ENCODE measurements at places on chromosomes 6 and 20. TPM values are rescaled to one million over a fixed set of nuclear protein-coding genes. Genes with fewer than 3 reads are reported as not detected.

DNA sequence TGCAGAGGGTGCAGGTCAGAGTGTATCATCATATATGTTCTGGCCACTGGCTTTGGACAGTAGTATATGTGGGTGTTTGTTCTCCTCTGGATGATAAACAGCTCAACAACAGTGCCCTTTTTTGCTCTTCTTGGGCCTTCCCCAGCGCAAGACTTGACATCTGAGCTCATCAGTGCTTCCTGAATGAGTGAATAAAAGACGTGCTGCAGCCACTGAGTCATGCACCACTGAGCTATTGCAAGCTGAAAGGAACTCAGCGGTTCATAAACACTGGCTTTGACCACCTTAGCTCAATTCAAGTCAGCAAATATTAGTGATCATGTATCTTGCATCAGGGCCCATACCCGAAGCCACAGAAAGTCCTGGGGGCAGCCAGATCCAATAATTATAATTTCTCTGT lies 105.3 kb upstream of the KCNG1 start:
- DNase-seq: no peak

DNA sequence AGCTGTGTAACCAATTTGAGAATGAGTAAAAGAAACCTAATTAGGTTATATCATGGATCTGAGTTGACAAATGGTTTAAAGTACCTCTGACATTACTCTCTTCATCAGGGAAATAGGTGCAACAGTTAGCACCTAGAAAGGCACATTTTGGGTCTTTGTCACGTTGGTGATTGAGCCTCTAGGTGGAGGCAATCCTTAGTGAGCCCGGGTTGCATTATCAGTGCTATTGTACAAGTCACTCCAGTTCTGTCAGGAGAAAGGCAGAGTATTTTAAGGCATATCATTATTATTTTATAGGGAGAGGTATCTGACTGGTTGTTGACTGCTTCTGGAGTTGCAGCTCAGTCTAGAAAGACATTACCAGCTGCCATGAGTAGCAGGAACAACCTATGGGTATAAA lies 54.9 kb downstream of the TRIM27 start:
- no peak for DNase-seq

DNA sequence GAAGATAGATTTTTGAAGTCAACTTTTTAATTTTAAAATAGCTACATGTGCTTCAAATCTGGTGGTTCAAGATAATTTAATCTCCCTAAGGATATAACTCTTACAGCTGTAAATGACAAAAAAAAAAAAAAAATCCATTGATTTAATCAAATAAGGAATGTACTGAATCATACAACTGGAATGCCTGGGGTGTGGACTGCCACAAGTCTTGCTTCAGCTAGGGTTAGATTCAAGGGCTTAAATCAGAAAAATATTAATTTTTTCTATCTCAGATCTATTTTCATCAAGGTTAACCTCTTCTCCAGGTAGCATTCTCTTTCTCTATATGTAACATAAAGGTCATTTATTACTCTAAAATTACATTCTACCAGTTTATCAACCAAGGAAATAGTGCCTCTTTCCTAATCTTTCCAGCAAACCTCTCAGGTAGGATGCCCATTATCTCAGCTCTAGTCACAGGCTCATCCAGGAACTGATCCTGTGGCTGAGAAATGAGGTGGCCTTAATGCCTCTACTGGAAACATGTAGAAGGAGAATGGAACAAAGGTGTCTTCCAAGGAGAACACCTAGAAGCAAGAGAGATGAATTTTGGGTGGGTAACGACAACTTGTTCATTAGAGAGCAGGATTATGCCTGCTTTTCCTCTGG lies 466.9 kb downstream of the CBLN4 start:
- no peak for DNase-seq

GRCh38 chr6:72640615-72640930 lies 18.7 kb downstream of the KCNQ5 start:
- DNase-seq: no peak

- DNase-seq: no peak
Measured at GRCh38 chr20:9761476-9761875, 77.4 kb downstream of the PAK5 start.

DNA sequence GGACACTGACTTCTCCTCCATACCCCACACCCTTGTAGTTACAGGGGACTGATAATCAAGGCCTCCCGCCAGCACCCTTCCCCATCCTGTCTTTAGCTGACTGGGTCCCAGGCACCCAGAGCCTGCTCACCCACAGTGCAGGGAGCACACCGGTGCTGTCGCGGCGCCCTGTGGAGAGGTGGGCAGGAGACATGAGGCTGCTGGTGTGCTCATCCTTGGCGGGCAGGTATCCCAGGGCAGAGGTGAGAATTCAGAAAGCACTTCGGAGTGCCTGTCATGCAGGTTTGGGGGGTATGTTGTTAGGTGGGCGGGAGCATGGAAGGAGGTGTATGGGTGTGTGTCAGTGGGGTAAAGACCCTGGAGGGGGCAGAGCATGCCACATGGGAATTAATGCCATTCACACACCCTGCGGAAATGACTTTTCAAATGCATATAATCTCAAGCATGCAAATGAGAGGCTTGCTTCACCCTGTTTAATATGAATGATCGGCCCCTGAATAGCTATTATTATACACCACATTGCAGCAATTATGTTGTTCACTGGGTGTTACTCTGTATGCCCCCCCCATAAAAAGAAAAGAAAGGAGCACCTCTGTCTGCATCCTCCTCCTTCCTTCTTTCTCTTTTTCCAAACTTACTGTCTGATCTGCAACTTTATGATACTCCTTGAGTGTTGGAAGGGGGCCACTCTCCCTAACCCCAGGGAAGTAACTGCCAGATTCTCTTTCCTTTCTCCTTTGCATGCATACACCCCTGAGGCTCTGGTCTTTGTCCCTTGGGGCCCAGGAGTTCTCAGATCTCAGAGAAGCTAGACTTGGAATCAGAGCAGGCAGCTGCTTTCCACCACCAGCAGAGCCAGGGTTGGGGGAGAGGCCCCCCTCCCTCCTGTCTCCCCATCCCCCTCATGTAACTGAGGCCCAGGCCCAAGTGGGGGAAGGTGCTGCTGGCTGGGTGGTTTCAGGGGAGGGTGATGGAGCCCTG lies 16.0 kb downstream of the FOXP4 start:
- DNase-seq: no peak

Gene PRDM13
- polyA plus RNA-seq: not detected

Gene FRK
- 3.8 TPM for polyA plus RNA-seq

Gene EFCAB8
- polyA plus RNA-seq: 0.26 TPM

Gene MUC21
- not detected for polyA plus RNA-seq

Gene LAMA4
- 243 TPM for polyA plus RNA-seq

Gene INSM1
- polyA plus RNA-seq: 0.81 TPM

Gene LAMA2
- polyA plus RNA-seq: 60.9 TPM
